ENCODE measurements at places on chromosomes 2 and 18.

DNA sequence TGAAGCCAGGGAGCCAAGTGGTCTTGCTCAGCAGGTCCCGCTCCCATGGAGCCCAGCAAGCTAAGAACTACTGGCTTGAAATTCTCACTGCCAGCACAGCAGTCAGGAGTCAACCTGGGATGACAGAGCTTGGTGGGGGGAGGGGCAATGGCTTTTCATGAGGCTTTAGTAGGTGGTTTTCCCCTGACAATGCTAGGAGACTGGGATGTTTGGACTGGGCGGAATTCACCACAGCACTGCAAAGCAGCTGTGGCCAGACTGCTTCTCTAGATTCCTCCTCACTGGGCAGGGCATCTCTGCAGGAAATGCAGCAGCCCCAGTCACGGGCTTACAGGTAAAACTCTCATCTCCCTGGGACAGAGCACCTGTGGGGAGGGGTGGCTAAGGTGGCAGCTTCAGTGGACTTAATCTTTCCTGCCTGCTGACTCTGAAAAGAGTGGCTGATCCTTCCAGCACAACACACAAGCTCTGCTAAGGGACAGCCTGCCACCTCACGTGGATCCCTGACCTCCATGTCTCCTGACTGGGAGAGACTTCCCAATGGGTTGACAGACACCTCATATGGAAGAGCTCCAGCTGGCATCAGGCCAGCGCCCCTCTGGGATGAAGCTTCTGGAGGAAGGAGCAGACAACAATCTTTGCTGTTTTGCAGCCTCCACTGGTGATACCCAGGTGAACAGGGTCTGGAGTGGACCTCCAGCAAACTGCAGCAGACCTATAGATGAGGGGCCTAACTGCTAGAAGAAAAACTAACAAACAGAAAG lies 349.7 kb upstream of the ST6GAL2 start:
- DNase-seq = no peak

- no peak for DNase-seq
These were observed 71.8 kb downstream of the APOB start for GRCh38 chr2:20972110-20972509.

DNA sequence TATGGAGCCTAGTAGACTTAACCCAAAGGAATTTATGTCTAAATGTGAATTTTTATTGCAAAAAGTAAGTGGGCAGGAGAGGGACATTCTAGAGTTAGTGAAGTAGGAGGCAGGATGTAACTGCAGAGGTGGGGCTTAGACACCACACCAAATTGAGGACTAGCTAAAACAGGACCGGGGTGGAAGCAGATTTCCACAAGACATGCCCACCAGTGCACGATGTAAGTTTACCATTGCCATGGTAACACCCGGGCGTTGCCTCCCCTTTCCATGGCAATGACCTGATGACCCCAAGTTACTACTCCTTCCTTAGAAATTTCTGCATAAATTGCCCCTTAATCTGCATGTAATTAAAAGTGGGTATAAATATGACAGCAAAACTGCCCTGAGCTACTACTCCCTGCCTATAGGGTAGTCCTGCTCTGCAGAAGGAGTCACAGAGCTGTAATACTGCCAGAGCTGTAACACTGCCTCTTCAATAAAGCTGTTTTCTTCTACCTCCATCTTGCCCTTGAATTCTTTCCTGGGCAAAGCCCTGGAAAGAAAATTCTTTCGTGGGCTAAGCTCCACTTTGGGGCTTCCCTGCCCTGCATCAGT lies 509.7 kb downstream of the ERBB4 start:
- no peak for DNase-seq

- no peak for DNase-seq
These were observed 56.5 kb downstream of the MYO5B start for GRCh38 chr18:50138181-50139064.

DNA sequence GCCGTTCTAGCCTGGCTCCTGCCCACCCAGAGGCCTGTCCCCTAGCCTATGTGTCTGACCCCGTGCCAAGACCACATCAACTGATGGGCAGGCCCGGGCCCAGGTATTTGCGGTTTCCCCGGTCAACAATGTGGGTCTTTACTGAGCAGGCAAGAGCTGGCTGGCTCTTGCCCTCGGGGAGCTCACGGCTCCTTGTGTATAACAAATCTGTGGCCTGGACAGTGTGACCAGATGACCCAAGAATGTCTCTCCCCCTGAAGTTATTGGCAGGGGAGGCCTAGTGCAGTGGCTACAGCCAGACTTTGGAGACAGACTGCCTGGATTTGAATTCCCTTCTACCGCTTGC lies 179.6 kb downstream of the KLHL29 start:
- peak; percentile 45 for DNase-seq
